ENCODE measurements at places on chromosomes 6 and 20.
A peak's percentile ranks its signal among the peaks of the same experiment; 100 is the strongest.

- DNase-seq: no peak
Measured at GRCh38 chr6:26250698-26251044, 114.3 kb upstream of the BTN3A2 start.

DNA sequence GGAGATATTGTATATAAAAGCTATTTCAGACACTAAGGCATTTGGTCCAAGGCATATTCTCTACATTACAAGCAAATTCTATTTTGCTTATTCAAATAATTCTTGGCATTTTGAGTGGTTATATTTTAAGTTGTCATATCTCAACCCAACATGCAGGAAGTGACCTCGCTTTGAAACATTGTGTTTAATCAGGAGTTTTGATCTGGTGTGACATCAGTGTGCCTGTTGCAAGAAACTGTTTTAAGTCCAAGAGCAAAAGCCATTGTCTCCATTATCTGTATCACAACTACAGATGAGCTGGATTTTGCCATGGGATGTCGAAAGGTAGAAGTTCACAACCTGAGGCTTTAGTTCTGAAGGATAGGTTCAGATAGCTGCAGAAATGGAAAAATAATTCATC is 509.9 kb upstream of the ID4 start:
- DNase-seq: no peak

DNA sequence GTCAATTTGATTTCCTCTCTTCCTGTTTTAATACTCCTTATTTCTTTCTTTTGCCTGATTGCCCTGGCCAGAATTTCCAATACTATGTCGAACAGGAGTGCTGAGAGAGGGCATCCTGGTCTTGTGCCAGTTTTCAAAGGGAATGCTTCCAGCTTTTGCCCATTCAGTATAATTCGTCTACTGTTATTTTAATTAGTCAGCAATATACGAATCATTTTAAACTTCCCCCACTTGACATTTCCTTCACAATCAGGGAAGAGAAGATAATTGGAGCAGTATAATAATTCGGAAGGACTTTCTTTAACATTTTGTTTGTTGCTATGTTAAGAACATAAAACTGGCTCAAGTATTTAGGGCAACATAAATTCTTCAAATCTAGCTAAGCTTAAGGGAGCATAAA is 860.3 kb upstream of the SLC35B3 start:
- no peak for DNase-seq

DNA sequence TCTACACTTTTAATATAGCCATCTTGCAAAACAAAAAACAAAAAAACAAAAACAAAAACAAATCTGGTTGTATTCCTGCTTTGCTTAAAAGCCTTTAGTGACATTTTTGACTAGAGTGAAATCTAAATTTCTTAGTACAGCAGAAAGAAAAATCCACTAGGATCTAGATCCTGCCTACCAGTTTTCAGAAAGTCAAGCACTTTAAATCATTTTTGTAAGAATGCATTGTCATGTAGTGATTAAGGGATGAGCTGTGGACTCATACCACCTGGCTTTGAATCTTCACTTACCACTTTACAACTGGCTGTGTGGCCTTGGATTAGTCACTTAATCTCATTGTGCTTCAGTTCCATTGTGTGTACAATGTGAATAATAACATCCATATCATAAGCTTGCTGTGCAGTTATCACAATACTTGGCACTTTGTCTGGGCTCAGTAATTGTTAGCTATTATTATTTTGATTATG is 4.0 kb downstream of the MKKS start:
- DNase-seq: no peak

DNA sequence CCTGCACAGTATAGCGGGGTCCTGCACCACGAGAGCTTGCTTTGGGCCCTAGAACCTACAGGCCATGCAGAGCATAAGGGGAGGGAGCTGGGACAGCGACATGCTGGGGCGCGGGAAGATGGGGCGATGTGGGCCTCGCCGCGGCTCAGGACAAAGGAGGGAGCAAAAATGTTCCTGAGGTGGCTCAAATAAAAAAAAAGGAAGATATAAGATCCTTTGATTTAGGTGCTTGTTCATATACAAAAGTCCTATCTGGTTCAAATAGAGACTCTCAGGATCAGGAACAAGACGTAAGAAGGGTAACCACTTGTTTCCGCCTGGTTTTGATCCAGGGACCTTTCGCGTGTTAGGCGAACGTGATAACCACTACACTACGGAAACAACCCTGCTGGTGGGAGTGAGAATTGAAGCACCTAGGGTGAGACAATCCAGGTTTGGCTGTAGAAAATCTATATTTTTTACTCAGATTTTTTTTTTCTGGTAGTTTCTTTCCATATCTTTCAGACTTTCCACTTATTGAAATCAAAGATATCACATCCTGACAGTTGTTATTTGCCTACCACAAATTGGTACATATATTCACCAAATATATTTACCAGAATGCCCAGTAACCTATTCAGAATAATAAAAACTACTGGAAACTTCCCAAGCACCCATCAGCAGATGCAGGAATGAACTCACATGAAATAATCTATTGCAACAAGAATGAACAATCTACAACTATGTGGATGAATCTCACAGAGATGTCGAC is 177.9 kb upstream of the ZNF184 start:
- no peak for DNase-seq

- DNase-seq: no peak
Measured at GRCh38 chr6:114762145-114762544, 419.3 kb upstream of the HS3ST5 start.

- DNase-seq: no peak
Measured at GRCh38 chr6:106098383-106099234, 12.5 kb downstream of the PRDM1 start.

GRCh38 chr6:159438106-159438505 is 254.9 kb downstream of the SOD2 start:
- DNase-seq: no peak

DNA sequence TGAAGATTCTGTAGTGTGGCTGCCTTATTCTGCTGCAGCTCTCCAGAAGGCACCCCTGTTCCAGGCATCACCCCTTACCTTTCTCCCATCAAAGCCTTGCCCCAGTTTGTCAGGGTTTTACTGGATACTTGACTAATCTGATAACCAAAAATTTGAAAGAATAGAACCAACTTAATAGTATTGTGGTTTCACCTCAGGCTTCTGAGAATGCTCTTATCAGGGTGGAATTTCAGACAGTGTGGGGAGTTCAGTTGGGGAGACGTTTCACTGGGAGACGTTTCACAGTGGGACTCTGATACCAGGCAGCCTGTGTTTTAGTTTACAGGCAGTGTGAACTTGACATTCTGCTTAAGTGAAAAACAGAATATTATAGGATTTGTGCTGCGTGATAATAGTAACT is 50.5 kb downstream of the SCAND1 start:
- DNase-seq: no peak

DNA sequence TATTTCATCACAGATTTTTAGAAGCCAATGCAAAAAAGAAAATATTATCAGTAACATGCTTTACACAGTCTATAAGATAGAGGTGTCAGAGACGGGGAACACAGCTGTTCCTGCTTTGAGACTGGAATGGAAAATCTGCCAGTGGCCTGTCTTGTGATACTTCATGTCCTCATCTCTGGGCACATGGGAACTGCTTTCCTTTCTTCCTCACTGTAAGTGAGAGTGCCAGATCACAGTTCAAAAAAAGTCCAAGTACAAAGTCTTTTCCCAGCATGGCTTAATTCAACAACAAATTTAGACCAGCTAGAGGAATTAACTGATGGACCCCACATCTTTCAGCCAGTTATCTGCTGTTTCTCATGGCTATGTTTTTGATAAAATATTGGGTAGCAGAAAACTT is 490.4 kb downstream of the CDKAL1 start:
- no peak for DNase-seq

GRCh38 chr6:142333431-142333830 is 31.6 kb downstream of the ADGRG6 start:
- no peak for DNase-seq

DNA sequence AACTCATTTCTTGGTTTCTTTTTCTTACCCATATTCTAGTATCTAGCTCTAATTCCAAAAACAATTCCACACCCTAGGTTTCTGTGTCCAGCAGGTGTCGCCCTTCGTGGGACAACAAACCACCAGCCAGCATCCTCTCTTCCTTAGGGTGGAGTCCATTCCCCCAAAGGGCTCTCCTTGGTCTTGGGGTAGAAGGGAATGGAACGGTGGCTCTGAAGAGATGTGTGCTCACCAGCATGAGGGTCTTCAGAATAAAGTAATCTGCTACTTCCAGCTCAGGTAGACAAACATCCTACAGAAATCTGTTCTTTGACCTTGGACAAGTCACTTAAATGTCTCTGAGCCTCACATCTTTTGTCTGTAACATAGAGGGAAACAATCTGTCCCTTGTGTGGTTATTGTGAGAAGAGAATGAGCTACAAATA is 7.2 kb downstream of the HLA-DMB start:
- DNase-seq: peak; percentile 25

DNA sequence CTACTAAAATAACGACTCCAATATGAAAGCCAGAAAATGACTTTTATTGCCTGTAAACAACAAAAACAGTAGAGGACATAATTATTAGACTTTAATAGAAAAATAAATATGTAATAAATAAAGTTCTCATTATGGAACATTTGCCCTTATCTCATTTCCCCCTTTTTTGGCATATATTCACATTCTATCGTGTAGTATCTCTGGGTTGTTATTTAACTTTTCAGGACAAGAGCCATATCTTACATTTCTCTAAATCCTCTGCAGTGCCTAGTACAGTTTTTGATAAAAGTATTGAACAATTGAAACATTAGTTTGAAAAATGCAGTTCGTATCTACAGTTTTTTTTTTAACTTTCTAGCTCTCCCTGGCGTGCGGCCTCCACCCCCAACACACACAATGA is 442.0 kb upstream of the SOX4 start:
- DNase-seq: no peak

DNA sequence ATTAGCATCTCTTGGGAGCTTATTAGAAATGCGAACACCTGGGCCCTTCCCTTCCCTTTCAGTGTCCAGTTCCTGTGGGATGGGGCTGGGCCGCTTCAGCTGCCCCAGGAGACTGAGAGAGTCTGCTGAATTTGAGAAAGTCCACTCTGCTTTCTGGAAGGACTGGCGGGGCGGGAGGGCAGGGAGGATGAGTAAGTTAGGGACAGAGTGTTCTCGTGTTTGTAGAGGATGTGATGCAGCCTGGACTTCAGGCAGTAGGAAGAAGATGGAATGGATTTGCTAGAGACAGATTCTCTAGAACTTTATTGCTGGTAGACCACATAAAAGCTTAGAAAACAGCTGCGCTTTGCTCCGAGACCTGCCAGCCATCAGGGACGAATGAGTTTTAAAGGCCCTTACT is 1.1 kb upstream of the TULP4 start:
- no peak for DNase-seq

DNA sequence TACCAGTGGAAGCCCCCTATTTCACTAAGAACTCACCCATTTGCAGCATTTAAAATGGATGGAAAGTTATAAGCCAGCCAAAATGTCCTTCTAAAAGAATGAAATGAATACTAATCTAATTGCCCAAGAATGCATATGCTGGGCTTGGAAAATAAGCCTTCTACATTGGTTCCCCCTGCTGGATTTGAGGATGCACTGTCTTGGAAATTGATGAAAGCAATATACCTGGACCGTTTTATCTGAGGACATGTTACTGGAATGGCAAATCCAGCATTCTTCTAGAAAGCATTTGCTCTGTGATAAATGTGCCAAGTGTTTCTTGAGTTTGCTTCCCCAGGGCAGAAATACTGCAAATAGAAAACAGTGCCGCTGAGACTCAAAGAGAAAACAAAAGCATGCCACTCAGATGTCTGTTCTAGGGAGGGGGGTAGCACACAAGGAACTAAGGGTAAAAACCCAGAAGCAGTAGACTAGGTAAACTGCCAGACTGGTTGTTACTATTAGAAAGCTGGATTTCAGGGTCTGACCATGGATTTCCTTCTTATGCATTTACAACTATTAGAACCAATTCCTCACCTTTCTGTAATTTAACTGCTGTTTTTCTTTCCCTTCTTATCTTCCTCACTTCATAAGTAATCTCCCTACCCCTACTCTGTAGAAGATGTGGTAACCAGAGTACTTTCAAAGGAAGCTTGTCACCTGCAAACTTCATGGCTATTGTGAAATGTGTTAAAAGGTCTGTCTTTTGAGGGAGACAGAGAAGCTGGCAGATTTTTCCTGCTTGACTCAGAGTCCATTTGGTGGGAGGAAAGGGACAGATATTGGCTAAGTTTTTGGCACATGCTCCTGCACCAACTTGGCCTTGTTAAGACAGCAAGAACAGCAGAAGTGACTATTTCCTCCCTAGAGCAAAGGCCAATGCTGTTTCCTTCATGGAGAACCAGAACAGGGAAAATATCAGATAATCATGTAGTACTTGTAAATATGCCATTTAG is 642.6 kb downstream of the KIF16B start:
- peak; percentile 5 for DNase-seq

DNA sequence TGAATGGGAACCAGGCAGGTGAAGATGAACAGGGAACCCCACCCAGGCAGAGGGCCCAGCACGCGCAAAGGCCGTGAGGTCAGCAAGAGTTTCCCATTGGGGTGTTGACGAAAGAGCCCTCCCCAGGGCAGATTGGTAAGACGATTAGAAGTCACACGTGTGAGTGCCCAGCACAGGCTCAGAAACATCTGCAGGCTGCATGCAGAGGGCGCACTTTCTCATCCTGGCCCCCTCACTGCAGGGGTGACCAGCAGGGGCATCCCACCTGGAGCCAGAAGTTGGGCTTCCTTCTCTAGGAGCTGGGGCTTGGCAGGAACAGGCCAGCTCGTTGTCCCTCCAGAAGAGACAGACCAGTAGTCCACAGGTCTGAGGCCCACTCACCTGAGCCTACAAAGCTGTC is 38.4 kb downstream of the VSTM2L start:
- DNase-seq: no peak

- no peak for DNase-seq
Measured at GRCh38 chr6:23566418-23566817, 559.6 kb upstream of the NRSN1 start.

DNA sequence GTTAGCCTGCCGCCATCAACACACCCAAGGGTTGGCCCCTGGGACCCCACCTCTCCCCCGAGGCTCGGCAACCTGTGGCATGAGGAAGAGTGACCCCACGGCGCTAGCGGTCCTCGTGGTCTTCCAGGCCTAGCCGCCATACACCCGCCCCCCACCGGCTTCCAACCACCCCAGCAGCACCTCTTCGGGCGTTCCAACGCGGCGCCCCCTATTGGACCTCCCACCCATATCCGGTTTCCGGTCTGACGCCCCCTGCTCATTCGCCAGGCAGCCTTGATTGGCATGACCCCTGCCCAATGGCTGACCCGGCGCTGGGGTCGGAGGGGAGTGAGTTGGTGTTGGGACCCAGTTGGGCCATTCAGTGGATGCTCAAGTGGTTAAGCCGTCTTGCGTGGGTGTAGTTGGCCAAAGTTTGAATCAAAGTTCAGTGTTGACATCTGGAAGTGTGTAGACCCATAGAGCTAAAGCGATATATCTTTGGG is at the start of gene GNAS-AS1:
TSS of gene GNAS-AS1 (minus strand) at position 210 of the 482 bp plus-strand sequence.
- peak; percentile 63 for DNase-seq

GRCh38 chr20:62344782-62345181 is 22.3 kb downstream of the LAMA5 start:
- no peak for DNase-seq

GRCh38 chr20:5146099-5146668 is 19.4 kb downstream of the CDS2 start:
- no peak for DNase-seq

All from AG09309 (cell line).